Foreskin keratinocyte (primary cell): ENCODE measurements at places on chromosomes 16 and 17.

DNA sequence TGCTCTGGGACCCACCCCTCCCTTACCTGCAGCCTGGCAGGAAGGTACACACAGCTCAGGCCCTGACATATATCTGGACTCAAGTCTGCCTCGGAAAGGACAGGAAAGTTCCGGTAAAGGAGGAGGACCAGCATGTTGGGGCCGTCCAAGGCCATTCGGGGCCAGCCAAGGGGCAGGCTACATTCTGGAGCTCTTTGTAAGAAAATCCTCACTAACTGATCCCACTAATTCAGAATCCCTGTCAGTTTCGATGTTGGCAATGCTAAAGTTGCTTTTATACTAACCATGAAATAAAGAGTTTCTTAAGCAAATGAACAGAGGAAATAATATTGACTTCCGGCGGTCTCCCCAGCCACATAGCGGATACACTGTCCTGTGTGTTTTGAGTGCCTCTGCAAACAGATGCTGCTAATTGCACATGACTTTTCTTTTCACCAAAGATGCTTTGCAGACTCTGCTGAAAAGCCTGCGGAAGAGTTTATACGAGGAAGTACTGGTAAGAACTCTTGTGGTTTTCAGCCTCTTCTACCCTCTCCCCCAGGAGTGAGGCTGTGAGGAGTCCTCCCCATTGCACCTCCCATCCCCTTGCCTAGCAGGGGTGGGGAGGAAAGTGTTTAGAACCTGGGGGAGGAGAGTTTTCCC is 54.8 kb downstream of the PLXDC1 start:
- DNase-seq: no peak

DNA sequence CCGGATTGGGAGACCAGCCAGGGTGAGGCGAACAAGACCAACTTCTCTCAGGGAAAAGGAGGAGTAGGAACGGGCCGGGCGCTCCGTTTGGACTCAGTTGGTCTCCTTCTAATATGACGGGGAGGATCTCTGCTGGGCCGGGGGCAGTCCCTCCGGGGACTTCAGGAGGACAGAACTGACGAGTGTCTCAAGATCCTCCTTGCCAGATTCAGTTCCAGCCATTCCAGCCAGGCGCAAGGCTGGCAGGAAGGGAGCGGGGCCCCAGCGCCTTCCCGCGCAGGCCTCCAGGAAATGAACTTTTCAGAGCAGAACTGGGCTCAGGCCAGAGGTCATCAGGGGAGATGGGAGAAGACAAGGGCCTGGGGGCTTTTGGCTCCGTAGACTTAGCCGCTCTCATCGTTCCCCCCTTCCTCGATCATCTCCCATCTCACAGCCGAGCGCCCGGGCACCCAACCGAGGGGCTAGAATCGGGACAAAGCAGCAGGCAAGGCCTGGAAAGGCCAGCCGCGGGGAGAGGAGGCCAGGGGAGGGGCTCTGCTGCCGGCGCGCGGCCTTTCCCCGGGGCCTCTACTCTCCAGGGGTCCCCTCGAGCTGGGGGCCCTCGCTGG is 1.6 kb downstream of the ZNF423 start:
- DNase-seq: no peak

DNA sequence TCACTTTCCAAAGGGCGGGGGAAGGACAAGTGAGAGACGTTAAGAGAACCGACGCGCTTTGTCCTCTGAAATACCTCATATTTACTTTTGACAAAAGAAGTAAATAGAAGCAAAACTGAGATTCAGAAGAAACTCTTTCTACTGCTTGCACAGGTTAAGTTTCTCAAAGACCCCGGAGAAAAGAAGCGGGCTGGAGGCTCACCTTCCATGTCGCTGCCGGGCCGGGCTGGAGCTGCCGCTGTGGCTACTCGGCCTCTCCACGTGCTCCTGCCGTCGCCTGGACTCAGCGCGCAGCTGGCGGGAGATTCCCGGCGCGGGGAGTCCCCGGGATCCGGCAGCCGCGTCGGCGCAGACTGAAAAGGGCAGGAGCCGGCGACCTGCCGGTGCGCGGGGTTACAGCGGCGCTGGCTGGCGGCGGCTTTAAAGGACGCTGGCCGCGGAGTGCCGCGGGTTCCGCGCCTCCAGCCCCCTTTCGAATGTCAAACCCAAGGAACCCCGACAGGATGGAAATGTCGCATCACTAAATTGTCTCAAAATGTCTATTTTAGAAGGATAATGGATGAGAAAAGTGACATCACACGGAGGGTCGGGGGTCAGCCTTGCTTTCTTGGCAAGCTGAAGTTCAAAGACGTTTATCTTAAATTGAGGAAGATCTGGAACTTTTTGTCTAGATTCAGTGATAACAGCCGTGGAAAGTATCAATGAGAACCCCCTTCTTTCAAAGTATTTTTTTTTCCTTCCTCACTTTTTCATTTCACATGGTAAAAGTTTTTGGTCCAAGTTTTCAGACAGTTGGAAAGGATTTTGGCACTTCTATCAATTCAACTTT is at the start of gene IKZF3:
TSS of gene IKZF3 (minus strand) at position 395 of the 829 bp plus-strand sequence. CDS start at position 209, 186 bp downstream.
- DNase-seq: peak; percentile 11

DNA sequence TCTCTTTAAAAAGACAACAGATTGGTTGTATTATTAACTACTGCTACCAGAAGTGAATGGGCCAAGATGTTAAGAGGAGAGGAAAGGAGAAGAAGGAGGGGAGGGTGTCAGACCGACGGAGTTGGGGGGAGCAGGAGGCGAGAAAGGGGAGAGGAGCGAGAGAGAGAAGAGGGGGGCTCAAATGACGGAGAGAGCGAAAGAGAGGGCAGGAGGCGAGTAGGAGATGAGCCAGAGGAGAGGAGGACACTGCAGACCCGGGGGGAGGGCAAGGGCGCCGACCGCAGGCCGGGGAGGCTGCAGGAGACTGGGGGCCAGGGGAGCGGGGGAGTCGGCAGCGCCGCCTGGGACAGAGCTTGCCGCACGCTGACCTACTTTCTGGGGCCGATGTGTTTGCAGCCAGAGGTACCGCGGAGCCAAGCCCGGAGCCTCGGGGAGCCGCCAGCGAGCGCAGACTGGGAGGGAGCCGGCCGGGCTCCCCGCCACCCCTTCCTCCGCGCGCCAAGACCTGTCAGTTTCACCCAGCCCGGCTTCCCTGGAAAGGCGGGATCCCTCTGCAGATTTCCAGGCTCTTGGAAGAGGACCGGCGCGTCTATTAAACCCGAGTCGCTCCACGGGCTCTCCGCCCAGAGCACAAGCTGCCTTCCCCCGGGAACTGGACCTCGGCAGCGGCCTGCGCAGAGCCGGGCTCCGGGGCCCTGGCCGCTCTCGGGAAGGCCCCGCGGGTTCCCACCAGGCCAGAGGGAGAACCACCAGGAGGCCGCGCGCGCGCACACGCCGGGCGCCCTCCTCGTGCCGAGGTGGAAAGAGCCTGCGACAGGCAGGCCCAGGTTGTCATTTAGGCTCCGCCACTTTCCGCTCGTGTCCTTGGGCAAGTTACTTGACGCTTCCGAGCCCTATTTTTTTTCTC is 74.6 kb downstream of the CMC2 start:
- no peak for DNase-seq

DNA sequence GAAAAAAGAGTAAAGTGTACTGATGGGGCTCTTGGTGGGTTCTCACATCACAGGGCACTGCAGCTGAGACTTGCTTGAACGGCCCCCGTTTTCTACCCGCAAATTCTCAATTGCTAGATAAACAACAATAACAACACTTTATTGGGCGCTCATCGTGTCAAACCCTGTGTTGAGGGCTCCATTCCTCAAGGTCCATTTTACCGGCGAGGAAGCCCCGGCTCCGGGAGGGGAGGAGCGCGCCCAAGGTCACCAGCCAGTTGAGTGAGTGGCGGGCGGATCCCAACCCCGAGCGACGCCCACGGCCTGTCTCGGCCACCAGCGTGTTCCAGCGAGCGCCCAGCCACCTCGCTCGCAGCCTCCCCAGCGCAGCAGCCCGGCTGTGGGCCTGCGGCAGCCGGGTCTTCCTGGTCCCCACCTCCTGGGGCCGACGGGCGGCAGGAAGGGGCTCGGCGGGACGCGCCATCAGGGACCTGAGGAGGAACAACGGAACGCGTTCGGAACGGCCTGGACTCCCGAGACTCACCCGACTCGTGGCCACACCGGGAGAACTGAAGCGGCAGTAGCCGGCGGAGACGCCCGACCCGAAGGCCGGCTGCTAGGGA is 373 bp downstream of the CMC2 start:
- peak; percentile 1 for DNase-seq

DNA sequence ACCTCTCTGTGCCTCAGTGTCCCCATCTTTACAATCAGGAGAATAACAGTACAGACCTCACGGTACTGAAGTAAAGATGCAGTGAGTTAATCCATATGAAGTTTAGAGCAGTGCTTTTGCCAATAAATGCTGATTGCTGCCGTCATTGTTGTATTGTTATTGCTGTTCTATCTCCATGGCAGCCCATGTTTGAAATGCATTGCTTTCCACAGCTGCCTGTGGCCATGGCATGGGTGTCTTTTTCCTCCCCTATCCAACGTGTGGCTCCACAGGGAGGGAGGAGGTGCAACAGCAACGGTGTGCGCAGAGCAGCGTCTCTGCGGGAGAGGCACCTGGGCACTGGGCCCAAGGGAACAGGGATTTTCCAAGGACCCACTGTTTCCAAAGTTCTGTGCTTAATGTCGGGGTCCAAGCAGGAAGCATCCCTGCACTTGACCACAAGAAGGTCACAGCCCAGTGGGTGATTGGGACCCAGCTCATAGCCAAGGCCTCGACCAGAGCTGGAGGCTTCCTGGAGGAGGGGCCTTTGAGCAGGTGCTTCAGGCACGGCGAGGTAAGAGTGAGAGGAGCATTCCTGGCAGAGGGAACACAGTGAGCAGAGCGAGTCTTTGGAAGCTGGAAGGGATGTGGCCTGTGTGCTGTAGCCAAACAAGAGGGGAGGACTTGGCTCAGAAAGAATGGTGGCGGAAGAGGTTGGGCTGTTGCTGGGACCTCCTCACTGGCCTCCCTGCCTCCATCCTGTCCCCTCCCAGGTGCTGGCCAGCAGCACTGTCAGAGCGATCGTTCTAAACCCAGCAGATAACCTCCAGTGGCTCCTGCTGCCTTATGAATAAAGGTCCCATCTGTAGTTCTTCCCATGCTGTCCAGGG is 3.9 kb downstream of the RAI1 start:
- DNase-seq: no peak

DNA sequence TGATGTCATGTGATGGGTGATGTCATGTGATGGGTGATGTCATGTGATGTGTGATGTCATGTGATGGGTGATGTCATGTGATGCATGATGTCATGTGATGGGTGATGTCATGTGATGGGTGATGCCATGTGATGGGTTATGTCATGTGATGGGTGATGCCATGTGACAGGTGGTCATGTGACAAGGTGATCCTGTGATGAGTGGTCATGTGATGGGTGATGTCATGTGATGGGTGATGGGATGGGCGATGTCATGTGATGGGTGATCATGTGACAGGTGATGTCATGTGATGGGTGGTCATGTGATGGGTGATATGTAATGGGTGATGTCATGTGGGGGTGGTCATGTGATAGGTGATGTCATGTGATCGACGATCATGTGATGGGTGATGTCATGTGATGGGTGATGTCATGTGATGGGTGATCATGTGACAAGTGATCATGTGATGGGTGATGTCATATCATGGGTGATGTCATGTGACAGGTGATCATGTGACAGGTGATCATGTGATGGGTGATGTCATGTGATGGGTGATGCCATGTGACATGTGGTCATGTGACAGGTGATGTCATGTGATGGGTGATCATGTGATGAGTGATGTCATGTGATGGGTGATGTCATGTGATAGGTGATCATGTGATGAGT is 17.2 kb downstream of the CD300LB start:
- DNase-seq: peak; percentile 21

- no peak for DNase-seq
These were observed 74.1 kb upstream of the TBX2 start for GRCh38 chr17:61325382-61326073.

GRCh38 chr17:29744121-29744520 is 121.4 kb upstream of the CORO6 start:
- no peak for DNase-seq

DNA sequence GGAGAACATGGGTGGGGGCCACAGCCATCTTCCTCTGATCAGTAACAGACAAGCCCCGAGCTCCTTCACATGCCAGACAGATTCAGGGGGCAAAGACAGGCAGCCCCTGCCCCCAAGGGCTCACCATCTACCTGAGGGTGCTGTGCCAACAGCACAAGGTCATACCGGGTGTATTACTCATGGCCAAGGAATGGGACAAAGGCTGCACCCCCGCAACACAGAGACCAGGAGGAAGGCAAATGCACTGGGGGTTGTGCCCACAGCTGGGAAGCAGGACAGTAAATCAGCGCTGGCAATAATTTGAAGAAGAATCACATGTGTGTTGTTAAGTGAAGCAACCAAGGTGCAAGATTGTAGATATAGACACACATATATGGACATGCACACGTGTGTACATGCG is 137.1 kb downstream of the C16orf95 start:
- DNase-seq: no peak

- DNase-seq: no peak
These were observed 1.0 kb downstream of the FOXJ1 start for GRCh38 chr17:76139801-76140660.

GRCh38 chr16:89315791-89316581 is 98.5 kb downstream of the ZNF778 start:
- peak; percentile 95 for DNase-seq

- DNase-seq: no peak
These were observed 2.4 kb downstream of the SKAP1 start for GRCh38 chr17:48427598-48427997.

DNA sequence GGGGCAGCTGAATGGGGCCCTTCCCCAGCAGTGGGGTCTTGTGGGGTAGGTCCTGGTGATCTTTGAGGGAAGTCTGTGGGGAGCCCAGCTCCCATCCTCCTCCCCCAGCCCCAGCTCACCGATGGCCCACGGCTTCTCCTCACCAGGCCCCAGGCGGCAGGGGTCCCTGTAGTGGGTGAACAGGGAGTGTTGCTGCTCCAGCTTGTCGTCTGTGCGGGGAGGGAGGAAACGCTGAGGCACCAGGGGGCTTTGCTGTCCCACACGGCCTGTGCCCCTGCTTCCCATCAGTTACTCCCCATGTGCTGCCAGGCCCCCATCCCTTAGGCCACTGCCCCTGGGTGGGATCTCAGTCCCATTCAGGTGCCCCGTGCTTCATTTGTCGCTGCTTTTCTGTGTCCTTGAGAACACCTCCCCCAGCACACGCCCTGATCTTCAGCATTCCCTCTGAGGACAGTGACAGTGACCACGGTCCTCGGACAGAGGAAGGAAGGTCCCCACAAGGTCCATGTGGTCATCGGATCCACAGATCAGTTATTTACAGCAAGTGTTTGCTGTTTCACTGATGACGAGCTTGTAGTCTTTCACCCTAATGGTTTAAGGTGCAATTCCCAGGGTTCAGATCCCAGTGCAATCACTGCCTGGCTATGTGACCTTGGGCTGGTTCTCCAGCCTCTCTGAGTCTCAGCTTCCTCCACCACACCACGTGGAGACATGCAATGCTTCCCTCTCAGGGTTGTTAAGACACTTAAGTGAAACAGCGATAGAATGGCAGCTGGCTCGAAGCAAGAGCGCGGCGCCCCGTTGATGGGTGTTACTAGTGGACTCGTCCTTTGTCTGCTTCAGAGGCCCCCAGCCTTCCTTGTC is 53.1 kb downstream of the PRMT7 start:
- DNase-seq: no peak

- peak; percentile 64 for DNase-seq
These were observed 31.4 kb downstream of the TEX2 start for GRCh38 chr17:64231567-64232141.
